ENCODE measurements at places on chromosomes 1 and 21.

DNA sequence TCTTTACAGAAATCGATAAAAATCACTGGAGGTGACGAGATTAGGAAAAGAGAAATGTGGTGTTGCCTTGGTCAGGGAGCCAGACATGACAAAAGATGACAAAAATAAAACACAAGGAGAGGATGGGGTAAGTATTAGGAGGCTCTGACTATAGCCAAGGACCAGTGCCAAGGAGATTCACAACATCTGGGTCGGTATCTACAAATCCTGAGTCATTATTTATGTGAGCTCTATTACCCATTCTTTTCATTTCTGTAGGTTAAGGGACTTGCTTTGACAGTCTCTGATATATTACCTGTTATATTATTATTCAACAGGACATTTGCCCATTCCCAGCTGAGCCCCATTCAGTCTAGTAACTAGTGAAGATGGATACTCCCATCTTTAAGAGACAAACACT is 120.8 kb downstream of the TYW3 start:
- no peak for DNase-seq

DNA sequence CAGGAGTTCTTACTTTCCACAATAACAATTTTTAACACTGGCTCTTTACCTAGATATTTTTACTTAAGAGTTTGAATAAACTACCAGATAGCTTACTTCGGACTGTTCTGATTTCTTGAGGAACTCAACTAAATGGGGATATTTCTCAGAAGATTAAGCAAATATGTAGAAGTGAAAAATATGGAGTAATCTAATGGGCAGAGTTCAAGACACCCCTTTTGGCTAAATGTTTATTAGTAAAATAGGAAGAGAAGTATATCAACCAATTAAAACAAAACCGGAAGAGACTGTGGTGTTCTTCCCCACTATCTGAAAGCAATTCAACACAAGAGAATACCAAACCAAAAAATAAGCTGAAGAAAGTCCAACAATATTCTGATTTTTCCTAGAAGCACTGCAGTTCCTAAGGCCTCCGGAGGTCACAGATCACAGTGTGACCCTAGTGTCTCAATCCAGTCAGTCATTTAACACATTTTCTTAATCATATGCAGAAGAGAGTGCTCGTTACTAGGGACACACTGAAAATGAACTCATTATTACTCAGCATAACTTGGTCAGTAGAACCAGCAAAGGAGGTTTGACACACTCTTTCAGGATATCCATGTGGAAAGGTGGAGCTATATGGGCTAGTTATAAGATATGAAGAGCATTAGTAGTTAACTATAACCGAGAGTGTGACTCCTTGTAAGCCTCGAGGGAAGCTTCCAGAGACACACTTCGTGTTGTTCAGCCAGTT is 5.2 kb downstream of the SIPA1L2 start:
- DNase-seq: peak; percentile 84

GRCh38 chr1:116817582-116818064 is 63.4 kb downstream of the CD2 start:
- peak; percentile 27 for DNase-seq

DNA sequence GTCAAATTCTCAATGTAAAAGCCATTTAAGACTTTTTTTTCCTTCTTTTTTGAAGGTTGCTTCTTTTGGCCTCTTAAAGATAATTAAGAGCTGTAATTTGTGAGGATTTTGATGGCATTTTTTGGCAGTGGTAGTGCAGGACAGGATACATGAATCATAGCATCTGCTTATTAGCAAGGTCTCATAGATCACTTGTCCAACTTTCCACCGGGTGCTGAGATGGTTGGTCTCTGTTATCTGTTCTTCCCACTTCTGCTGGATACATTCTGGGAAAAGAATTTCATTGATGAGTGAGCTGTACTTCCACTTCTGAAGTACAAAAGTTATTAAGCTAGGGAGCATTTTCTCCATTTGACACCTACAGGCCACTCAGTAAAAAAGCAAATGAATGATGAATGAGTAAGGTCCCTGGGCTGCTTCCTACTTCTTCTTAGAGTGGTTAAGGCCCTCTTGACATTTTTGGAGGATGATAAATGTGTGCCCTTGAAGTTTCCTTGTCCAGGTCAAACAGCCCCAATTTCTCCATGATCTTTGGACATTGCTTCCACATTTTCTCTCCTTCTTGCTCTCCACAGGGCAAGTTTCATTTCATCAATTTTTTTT is 100.6 kb downstream of the ROR1 start:
- DNase-seq: peak; percentile 23

DNA sequence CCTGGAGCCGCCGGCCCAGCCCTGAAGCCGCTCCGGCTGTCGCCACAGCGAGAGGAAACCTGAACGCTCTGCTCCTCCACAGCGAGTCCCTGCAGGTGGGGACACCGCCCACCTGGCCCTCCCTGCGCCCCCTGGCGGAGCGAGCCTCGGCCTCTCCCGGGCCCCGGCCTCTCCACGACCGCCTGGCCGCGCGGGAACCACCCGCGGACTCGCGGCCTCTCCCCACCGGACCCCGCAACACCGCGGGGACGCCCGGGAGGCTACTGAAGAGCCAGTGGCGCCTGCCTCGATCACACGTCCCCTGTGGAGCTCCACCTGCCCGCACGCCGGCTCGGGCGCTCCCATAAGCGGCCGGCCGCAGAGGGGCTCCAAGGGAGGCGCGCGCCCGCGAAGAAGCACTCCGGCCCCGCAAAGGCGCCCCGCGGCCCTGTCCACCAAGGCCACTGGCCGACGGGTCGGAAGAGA is 109.6 kb downstream of the KCNN3 start:
- no peak for DNase-seq

DNA sequence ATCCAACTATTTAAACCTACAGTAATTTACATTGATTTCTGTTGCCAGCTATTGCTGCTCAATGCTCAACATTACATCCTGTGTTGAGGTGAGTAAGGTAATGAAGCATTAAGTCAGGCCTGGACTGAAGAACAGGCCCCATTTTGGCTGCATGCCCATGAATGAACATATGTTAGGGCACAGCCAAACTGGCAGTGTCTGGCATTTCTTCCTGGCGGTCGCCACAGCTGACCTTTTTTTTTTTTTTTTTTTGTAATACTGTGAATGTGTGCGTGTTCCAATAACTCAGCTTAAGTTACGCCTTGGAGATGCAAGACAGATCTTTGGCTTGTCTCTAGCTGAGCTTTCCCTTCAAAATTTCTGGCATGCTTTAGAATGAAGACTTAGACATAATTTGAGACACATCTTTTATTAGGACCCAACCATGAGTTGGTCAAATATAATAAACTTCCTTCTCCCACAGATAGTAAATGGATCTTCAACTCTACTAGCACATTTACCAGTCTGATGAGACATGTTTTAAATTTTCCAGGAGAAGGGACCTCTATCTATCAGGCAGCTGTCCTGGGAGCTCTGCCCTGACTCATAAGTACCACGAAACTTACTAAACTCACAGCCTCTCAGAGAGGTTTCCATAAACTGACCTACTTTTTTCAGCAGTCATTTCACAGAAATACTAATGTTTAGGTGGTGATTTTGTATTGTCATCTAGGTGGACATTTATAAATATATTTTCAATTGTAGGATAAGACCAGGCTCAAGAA is 341.1 kb upstream of the RUNX1 start:
- peak; percentile 80 for DNase-seq

DNA sequence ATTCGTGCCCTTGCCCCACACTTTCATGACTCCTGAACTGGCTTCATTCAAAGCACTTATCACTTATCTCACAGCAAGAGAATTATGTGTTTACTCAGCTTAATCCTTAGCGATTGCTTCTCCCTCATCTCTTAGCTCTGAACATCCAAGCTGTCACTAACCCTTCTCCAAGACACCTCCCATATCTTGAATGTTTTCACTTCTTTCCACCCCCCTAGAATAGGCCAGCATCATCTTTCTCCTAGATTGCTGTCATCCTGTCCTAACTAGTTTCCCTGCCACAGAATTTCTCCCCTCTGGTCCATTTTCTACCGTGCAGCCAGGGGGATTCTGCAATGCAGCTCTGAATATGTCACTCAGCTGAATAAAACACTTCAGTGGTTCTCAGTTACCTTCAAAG is 68.6 kb upstream of the SPATA6 start:
- no peak for DNase-seq

- peak; percentile 9 for DNase-seq
These were observed 9.9 kb upstream of the NPHP4 start for GRCh38 chr1:6001992-6002576.

DNA sequence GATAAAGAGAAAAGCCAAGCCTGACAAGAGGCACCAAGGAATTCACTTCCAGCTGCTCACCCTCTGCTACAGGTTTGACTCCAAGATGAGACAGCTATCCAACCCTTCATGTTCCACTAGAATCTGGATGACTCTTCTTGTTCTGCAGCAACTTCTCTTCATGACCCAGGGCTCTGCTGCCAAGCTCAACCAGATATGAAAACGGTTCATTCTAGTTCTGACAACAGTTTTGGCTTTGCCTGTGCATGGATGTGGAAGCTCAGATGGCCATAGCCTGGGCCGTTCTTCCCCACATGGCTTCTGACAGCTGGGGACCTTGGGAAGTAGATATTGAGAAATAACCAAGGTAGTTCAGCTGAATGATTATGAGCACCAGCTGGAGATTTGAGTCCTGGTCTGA is 13.7 kb downstream of the PI4KB start:
- DNase-seq: no peak

DNA sequence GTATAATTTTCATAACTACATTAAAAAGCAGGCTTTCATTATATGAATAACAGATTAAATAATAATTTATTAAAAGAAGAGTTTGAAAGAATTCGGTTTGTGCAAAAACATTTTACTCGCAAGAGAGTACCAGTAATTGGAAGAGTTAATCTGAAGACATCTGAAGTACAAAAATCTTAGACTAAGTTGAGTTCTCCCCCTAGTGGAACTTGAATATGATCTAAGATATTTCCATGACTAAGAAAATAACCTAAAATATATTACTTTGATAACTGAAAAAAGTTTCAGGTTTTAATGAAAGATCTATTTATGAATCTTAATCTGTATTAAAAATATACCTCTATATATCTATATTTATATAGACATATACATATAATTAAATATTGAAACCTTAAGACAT is 112.5 kb upstream of the GFI1 start:
- DNase-seq: peak; percentile 24

DNA sequence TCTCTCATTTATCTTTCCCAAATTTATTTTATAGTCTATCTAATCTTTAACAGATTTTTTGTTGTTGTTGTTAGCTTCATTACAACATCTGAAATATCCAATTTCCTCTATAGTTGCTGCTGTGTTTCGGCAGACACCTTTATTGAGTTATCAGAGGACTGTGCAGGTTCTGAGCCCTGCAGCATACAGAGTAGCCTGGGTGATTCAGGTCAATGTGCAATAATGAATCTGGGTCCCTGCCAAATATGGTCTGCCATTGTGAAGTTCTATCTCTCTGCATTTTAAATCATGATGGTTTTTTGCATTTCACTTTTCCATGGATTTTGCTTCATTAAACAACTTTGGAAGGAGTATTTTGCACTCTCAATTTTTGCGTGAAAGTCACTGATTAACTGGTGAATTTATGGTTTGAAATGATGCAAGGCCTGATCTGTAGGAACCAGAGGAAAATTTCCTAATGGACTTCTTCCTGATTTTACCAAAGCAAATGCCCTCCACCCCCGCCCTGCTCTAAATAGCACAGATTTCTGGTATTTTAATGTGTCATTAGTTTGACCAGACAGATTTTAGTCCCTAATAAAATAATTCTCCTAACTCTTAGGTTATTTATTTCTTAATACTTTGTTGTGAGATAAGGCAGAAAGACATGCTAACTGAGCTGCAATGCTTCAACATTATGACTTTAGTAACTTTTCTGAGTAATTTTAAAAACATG is 402.3 kb downstream of the PTBP2 start:
- DNase-seq: no peak

- DNase-seq: no peak
These were observed 6.3 kb downstream of the PDZK1IP1 start for GRCh38 chr1:47183308-47184089.

- no peak for DNase-seq
These were observed 1363.2 kb upstream of the ADGRL4 start for GRCh38 chr1:80369780-80370179.

DNA sequence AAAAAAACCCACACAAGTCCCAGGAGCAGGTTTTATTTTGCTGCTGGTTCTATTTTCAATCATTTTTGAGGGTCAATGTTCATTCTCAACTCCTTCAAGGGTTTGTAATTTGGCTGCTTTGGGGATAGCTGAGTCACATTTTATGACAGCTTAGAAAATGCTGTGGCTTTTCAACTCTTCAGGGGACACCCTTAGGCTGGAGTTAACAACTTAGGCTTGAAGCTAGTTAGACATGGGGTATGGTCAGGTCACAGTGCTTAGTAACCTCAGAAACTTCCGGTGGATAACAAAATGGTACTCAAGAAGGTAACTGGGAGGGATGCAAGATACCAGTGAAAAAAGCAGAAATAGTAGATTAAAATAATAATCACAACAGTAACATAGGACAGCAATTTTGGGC is 308.8 kb downstream of the HHIPL2 start:
- DNase-seq: no peak

- DNase-seq: no peak
These were observed 36.9 kb upstream of the OR2B11 start for GRCh38 chr1:247494767-247495166.

Data from RCC 7860 (cell line).